ENCODE measurements at places on chromosomes 5 and 9. TPM values are rescaled to one million over a fixed set of nuclear protein-coding genes. Genes with fewer than 3 reads are reported as not detected.

SHC3 gene
- total RNA-seq = not detected

GRCh38 chr5:169001394-169001793 lies 299.5 kb downstream of the SLIT3 start:
- H3K4me1 ChIP-seq = no peaks in the 10 kb centered on the region
- no peak for DNase-seq
- no peaks in the 10 kb centered on the region for H3K36me3 ChIP-seq
- H3K27ac ChIP-seq = no peak overlapping the region
- peaks cover 7% of the 10 kb centered on the region for H3K27me3 ChIP-seq

DNA sequence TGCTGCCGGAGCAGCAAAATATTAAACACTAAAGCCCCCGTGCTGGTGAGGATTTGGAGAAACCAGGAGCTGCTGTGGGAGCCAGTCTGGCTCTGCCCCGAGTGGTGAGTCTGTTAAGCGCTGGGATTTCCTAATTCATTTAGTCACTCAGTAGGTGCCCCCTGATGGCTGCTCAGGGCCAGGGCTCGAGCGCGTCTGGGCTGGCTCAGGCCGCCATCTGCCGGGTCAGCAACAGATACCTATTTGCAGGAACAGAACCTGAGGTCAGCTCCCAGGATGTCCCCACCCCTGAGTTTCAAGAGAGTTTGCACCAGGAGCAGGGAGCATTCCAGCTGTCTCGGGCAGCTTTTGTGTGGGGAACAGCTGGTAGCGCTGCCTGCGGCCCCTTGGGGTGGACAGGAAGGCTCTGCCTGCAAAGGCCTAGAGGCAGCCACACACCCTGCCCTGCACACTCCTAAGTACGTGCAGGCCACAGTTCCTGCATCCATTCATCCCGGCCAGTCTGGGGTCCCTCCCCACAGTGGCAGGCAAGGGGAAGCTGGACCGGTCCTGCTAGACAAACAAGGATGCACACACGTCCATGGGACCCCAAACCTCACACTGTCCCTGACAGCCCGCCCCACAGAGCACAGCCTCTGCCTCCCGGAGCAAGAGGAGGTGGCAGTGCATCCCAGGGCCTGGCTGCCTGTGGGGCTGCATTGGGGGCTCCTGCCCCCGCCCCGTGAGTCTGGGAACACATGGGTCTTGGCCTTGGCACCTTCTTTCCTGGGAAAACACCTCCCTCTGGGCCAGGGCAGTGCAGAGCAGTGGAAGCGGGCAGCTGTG lies 83.7 kb downstream of the ADAMTS2 start:
- no peak overlapping the region for H3K4me3 ChIP-seq
- H3K27ac ChIP-seq = no peak overlapping the region
- no peaks in the 10 kb centered on the region for H3K27me3 ChIP-seq
- H3K36me3 ChIP-seq = no peaks in the 10 kb centered on the region

PCDHB10 gene
- not detected for total RNA-seq

DNA sequence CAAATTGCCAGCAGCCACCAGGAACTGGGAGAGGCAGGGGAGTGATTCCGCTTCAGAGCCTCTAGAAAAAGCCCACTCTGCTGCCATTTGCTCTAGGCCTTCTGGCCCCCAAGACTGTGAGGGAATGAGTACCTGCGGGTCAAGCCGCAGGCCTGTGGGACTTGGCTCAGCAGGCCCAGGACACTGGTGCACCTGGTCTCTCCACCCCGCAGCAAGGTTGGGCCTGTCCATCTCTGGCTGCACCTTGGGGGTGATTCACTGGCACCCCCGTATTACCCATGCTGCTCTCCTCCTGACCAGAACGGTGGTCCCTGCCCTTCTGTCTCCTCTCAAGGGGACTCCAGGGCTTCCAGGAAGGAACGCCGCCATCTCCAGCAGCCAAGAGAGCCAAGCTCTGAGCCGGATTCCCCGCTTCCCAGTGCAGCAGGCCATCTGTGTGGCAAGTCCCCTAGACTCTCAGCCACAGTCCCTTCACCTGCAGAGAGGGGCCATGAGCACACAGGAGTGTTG lies 78.4 kb upstream of the OLFM1 start:
- H3K27ac ChIP-seq = no peak overlapping the region
- no peak overlapping the region for H3K4me3 ChIP-seq
- no peaks in the 10 kb centered on the region for H3K36me3 ChIP-seq
- DNase-seq = no peak
- no peaks in the 10 kb centered on the region for H3K4me1 ChIP-seq

Data from activated naive CD8-positive, alpha-beta T cell treated with anti-CD3 and anti-CD28 coated beads for 36 hours (primary cell).